ENCODE measurements at places on chromosomes 11 and 22.

DNA sequence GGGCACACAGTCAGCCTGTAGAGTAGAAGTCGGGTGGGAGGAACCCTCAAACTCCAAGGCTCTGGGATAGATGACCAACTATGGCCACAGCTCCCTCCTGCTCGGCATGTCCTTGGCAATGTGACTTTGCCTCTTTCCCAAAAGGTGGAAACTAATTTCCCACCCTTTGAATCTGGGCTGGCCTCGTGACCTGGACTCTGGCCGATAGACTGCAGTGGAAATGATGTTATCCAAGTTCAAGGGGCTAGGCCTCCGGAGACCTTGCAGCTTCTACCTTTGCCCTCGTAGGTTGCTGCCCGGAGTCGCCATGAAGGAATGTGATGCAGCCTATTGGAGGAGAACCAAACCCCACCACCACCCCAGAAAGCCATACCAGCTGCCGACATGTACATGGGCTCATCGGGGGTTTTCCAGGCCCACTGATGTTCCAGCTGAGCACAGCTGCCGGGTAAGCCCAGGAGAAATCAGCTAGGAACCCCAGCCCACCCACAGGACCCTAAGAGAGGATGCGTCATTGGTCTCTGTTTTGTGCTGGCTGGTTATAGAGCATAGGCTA lies 30.4 kb downstream of the KCNJ4 start:
- DNase-seq, result no peak

DNA sequence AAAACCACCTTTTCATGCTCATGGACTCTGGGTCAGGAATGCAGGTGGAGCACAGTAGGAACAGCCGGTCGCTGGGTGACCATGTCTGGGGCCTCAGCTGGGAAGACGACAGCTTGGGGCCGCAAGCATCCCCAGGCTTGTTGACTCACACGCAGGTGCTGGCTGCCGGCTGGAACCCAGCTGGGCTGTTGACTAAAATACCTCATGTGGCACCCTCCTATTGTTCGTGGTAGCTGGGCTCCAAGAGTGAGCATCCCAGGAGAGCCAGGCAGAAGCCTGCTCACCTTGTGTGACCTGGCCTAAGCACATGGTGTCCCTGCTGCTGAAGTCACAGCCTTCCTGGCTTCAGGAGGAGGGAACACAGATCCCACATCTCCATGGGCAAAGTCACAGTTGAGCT lies 9.4 kb downstream of the DPP3 start:
- no peak for DNase-seq

GRCh38 chr11:84924154-84924692 lies 702.9 kb downstream of the DLG2 start:
- no peak for DNase-seq

GRCh38 chr22:38504731-38505540 lies 1.2 kb downstream of the DDX17 start:
- peak; percentile 73 for DNase-seq

DNA sequence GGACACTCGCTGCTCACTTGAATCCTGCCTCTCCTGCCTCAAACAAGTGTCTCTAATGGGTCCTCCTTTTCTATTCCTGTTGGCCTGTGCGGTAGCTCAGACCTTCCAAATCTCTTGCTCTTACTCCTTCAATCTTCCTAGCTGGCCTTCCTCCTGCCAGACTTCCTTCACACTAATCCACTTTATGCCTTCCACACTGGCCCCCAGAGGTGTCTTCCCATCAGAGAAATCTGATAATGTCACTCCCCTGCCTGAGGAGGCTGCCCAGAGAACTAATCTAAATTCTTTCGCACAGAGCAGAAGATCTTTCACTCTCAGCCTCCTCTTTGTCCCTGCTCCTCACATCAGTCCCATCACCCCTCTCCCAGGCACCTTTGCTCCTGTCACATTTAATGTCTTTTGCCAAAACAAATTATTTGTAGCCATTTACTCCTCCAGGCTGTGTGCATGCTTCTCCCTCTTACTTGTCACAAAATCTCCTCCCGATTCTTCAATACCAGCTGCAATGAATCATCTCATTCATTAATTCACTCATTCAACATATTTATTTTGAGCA lies 175.7 kb downstream of the MAML2 start:
- DNase-seq, result no peak

- no peak for DNase-seq
Measured at GRCh38 chr22:21796863-21797262, 61.3 kb upstream of the YPEL1 start.

- DNase-seq, result no peak
Measured at GRCh38 chr11:78424334-78425270, 7.0 kb upstream of the GAB2 start.

GRCh38 chr11:19728436-19728835 lies 15.8 kb downstream of the NAV2 start:
- no peak for DNase-seq

DNA sequence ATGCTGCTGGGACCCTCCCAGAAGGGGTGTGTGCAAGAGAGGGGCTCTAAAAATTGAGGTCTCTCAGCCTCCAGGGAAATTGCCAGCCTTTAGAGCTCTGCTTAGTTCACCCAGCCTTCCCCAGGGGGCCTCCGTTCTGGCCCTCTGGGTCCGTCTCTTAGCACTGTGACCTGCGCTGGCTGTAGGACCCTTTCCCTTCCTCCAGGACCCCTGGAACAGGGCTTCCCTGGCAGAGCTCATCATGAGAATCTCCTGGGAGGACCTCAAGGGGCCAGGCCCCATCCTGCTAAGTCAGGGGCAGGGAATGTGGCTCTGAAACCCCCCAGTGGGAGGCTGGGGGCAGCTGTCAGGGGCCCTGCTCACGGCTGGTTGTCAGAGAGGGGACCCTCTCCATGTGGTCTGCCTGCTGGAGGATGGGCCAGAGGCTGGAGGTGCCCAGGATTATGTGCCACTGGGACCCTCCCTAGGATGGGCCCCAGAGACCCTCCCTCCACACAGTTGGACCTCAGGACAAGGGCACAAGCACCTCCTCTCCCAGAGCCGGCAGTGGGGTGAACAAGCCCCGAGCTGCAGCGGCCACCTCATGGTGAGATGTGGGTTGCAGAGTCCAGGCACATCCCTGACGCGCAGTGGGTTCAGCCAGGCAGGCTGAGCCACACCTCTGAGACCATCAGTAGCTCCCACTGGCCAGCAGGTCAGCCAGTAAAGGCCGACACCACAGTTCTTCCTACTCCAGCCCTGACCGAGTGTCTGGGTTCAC lies 27.1 kb upstream of the GAL start:
- no peak for DNase-seq

DNA sequence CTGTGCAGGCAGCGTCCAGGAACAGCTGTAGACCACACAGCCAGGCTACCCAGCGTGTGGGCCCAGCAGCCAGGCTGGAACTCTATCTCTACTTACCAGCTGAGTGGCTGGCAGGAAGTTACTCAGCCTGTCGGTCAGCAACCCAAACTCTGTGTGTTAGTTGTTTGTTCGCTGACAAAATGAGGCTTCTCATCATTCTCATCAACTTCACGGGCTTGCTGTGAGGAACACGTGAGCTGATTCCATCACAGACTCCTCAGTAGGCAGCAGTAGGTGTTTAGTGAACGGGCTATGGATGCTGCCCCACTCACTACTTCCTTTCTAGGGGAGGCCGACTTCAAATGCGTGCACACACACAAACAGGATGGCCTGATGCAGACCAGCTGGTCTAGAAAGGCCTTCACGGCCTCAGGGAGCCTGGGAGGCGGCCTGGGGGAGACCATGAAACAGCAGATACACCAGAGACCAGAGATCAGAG lies 830 bp upstream of the SPDYC start:
- DNase-seq, result no peak

- DNase-seq, result no peak
Measured at GRCh38 chr11:118238929-118239328, 13.2 kb downstream of the MPZL3 start.

DNA sequence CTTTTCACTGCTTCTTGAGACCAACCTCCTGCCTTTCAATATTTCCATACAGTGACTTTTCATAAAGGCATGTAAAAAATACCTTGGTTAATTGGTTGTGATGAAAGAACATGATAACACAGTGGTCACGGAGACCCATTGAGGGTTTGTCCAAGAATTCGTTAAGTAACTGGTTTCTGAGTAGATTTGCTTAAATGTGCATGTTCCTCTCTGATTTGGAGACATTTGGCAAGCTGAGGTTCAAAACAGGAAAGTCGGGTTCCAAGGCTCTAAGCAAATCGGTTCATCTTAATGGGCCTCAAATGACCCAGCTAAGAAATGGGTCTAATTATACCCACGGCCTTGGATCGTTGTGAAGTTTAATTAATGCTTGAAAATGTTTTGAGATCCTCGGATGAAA lies 36.9 kb upstream of the CCND1 start:
- DNase-seq, result no peak

DNA sequence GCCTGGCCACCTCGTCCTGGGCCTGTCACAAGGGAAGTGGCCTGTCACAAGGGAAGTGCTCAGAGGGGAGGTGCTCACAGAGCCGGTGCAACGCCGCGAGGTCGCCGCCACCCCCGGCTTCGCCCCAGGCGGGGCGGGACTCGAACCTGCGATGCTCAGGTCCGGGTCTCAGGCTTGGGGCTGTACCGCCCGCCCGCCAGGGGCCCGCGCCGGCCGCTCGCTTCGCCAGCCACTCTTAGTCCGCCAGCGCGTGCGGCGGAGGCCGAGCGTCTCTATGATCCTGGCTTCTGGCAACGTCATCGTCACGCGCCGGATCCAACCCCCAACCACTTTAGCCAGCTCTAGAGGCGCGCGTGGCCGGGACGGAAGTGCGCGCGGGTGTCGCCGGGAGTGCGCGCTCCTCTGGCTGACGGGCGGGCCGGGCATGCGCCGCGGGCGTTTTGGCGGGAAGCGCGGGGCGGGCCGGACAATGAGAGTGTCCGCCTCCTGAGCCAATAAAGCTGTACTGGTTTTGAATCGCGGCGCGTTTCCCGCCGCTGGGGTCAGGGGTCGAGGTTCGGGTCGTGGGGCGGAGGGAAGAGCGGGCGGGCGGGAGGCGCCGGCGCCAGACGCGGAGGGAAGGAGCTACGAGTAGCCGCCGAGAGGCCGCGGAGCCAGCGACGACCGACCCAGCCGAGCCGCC lies at the start of gene TRMT2A:
TRMT2A (minus strand) TSS at position 276 of the 682 bp plus-strand sequence. CDS start 320 bp downstream, outside the sequence.
- peak; percentile 96 for DNase-seq

DNA sequence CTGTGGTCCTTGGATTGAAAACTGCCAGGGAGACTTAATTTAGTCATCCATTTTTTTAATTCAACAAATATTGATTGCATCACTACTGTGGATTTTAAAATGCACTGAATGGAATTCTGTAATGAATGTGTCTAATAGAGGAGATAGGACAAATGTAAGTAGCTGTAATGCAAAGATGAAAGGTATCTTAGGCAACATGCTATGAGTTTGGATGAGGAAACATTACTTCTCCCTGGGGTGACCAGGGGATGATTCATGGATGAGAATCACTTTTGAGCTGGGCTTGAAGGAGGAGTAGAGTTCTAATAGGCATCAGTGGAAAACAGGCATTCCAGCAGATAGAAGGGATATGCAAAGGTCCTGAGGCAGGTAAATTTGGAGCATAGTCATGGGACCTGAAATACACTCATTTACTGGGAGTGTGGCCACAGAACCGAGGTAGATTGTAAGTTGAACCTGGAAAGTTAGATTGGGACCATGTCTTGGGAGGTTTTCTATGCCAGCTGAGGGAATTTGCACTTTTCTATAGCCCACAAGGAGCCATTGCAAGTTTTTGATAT lies 43.4 kb downstream of the PKNOX2 start:
- no peak for DNase-seq

- no peak for DNase-seq
Measured at GRCh38 chr11:76026281-76026680, 180.0 kb downstream of the WNT11 start.

DNA sequence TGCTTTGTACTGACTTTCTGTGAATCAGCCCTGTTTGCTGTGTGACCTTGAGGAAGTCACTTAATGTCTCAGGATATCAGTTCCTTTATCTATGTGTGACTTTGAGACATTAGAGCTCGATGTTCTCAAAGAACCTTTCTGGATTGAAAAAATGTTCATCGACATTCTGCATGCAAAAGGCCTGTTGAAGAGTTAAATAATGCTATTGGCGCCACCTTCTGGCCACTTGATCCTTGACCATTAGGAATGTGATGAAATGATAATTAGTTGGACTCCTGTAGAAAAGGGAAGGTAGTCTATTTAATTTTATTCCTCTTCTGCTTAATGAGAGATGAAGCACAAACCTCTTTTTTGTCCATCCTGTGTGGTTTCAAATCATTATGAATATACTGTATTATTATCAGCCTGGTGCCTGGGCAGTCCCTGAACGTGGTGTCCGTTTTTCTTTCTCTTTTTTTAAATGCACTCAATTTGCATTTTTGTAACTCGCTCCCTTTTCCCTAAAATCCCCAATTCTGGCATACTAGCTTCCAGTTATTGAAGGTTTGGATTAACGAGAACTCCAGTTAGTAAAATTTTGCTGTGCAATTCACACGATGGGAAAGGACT lies 20.7 kb downstream of the ELF5 start:
- DNase-seq, result peak; percentile 61

DNA sequence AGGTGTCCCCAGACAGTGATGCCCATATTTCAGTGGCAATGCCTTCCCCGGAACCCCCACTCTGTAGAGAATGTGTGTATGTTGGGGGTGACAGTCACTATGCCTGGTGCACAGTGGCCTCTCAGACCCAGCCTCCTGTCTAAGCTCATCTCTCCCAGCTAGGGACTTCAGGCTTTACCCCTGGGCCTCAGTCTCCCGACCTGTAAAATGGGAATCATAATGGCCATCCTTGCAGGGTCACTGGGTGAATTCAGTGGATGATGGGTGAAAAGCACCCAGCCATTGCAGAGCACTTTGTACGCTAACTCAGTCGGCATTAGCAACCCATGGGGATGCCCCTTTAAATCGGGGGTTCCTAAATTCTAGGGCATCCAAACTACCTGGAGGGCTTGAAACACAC lies 18.9 kb downstream of the FGF3 start:
- DNase-seq, result no peak

GRCh38 chr11:23729088-23729487 lies 767.8 kb upstream of the LUZP2 start:
- DNase-seq, result no peak

GRCh38 chr11:27319072-27319471 lies 43.9 kb downstream of the CCDC34 start:
- no peak for DNase-seq

GRCh38 chr22:44330188-44330743 lies 17.5 kb upstream of the SHISAL1 start:
- DNase-seq, result no peak

- no peak for DNase-seq
Measured at GRCh38 chr22:48380016-48380665, 1447.5 kb downstream of the BRD1 start.

GRCh38 chr11:45796461-45796861 lies 8.5 kb upstream of the SLC35C1 start:
- no peak for DNase-seq

DNA sequence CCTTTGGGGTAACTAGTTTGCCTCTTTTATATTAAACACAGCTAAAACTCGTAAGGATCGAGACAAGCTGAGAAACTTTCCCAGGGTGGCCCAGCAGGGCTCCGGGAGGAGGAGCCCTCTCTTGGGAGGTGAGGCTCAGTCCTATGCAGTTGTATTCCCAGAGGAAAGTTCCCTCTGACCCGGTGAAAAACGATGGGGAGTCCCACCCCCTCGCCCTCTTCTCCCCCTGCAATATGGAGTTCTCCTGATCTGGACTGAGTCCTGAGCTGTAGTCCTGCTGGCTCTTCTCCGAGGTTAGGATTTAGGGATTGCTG lies 1.3 kb downstream of the NTM start:
- DNase-seq, result no peak

Measured in activated CD4-positive, alpha-beta T cell treated with anti-CD3 and anti-CD28 coated beads, Interleukin-2, amount 50 U/mL, for 48 hours (primary cell).